NCI-H2227 treated with DMSO at 0.1 percent for 48 hours (cell line): ENCODE measurements at places on chromosomes 2 and 18.

GRCh38 chr2:20103530-20103929 lies 52.1 kb upstream of the LAPTM4A start:
- DNase-seq, result no peak

GRCh38 chr2:113185664-113186432 lies 12.1 kb downstream of the PSD4 start:
- no peak for DNase-seq

- DNase-seq, result no peak
Measured at GRCh38 chr18:1658908-1659566, 754.4 kb downstream of the ADCYAP1 start.

DNA sequence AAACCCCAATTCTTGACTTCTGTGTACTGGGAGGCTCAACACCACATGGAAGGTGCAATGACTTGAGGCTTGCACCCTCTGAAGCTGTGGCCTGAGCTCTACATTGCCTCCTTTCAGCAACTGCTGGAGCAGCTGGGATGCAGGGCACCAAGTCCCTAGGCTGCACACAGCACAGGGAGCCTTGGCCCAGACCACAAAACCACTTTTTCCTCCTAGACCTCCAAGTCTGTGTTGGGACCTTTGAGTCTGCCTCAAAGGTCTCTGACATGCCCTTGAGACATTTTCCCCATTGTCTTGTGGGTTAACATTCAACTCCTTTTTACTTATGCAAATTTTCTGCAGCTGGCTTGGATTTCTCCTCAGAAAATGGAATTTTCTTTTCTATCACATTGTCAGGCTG lies 62.6 kb upstream of the KCNE4 start:
- DNase-seq, result no peak

GRCh38 chr2:33184041-33184440 lies 237.3 kb downstream of the LTBP1 start:
- DNase-seq, result no peak

DNA sequence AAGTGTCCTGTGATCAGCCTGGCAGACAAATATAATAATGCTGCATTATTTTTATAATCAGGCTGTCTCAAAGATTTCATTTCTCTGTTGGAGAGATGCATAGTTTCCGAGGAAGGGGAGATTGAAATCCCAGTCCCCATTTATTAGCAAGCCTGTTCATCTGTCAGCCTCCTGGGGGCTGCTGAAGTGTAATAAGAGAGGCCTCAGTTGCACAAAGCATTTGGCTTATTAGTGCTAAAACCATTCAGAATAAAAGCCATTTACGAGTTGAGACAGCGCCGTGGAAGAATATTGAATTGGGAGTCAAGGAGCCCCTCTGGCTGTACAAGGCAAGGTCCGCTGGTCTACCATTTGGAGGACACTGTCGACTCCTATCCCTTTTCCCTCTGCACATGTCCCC lies 6.1 kb downstream of the GPR39 start:
- no peak for DNase-seq

GRCh38 chr2:32363597-32363996 lies 6.8 kb downstream of the BIRC6 start:
- DNase-seq, result no peak

GRCh38 chr2:60602388-60602787 lies 48.9 kb upstream of the BCL11A start:
- DNase-seq, result no peak

DNA sequence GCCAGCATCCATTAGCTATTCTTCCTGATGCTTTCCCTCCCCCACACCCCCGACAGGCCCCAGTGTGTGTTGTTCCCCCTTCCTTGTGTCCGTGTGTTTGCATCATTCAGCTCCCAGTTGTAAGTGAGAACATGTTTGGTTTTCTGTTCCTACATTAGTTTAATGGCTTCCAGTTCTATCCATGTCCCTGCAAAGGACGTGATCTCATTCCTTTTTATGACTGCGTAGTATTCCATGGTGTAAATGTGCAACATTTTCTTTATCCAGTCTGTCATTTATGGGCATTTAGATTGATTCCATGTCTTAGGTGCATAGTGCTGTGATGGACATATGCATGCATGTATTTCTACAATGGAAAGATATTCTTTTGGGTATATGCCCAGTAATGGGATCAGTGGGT lies 104.7 kb downstream of the TMEM185B start:
- DNase-seq, result no peak

- no peak for DNase-seq
Measured at GRCh38 chr2:13308989-13309388, 592.3 kb downstream of the TRIB2 start.
